ENCODE measurements at places on chromosomes 12 and 14.

GRCh38 chr14:92514844-92515514, 1.4 kb downstream of the RIN3 start:
- DNase-seq: no peak

DNA sequence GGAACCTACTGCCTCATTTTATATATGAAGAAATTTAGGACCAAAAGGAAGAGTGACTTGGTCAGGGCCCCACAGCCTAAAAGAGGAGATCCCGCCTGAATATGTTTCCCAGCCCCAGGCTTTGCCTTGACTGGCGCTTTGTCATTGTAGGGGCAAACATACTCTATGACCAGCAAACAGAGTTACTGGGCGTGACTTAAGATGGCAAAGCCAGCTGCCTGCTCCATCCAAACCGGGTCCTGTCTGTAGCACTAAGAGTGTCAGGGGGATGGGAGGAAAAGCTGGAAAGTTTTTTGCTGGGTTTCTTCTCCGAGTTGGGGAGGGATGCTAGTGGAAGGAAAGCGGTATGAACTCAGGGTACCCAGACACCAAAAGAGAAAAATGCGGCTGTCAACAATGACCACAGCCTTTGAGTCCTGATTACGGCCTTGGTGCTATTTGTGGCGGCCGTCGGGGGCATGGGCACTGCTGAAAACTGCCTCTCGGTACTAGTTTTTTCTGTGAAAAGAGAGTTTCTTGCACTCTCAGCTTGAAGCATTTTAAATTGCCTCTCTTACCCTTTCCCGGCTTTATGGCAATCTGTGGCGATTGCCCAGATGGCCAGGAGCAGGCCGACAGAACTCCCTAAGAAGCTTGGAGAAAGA, 82.7 kb downstream of the PRIMA1 start:
- no peak for DNase-seq

DNA sequence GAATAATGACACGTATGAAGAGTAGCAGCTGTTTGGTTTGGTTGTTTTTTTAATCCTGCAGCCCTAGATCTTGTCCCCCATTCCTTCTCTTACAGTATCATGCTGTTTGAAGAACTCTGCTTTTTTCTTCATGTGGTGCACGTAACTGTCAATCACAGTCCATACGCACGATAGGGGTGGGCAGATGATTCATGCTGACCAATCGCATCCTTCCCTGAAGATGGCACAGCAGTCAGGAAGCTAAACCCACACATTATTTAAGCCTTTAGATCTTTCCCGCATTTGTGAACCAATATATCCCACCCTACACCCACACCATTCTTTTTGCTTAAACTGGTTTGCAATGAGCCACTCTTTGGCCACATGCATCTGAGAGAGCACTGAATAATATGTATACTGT, 158.9 kb upstream of the PLEKHA5 start:
- DNase-seq: no peak

DNA sequence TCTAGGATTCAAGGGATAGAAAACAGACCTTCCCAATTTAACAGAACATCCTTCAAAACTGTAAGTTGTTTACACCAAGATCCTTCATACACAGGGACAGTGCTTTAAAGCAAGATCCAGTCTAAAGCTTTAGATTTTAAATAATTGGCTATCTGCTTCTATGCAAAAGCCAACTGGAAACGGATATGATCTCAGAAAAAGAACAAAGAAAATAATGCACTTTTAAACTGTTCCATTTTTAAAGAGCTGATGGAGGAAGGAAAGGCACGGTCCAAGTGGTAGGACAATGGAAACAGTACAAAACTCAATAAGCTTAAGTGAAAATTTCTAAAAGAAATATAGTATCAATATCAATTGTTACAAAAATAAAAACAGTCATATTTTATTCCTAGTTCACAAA, 27.7 kb downstream of the LRP6 start:
- no peak for DNase-seq

DNA sequence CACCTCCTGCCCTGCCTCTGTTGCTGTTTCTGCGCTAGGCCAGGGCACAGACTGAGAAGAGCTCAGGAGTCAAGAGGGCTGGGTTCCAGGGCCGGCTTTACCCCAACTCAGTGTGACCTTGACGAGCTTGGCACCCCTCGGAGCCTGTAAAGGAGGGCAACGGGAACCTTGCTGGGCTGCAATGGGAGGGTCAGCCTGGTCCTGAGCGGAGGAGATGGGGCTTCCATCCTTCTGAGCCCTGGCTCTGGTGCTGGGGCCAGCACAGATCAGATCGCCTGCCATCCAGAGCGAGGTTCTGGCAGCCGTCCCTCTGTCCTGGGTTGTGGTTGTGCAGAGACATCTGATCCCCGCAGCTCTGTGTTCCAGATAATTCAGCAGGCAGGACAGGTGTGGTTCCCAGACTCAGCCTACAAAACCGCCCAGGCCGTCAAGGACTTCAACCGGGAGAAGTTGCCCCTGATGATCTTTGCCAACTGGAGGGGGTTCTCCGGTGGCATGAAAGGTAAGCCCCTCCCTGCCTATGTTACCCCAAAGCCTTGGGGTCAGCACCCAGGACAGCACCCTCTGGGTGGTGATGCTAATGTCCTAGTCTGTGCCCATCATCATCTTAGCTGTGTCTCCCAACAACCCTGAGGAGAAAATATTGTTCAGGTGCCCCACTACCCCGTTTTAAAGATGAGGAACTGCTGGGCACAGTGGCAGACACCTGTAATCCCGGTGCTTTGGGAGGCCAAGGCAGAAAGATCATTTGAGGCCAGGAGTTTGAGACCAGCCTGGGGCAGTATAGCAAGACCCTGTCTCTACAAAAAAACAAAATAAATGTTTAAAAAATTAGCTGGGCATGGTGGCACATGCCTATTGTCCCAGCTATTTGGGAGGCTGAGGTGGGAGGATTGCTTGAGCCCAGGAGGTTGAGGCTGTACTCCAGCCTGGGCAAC, 50.2 kb downstream of the FOXN4 start:
- no peak for DNase-seq

DNA sequence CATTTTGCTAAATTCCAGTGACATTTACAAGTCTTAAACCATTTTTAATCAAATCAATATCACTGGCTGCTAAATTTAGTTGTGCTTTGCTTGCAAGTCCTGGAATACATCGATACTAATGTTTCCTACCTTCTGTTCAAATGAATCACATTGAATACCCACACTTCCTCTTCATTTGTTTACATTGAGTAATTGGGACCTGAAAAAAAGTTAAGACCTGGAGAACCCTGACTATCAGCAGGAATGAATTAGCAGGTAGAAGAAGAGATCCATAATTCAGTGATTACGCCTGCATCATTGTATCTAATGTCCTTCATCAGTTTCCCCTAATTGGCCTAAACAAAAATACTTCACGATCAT, 369.3 kb downstream of the ETNK1 start:
- DNase-seq: no peak

DNA sequence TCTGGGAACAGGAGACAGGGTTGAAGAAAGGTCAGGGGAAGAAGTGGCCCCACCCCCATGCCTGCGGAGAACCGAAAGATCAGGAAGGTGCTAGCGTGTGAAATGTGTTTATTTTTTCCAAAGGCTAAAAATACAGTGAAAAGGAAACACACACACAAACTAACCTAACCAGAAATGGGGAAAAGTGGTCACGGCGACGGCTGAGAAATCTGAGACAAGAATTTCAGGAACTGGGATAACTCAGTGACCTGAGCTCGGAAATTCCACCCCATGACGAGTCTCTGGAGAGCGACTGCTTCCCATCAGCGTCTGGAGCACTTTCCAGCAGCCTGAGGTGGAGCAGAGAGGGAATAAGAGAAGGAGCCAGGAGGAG, 16.6 kb upstream of the RND1 start:
- DNase-seq: no peak

GRCh38 chr14:105774001-105774400, 247.6 kb downstream of the TMEM121 start:
- DNase-seq: no peak

- no peak for DNase-seq
These were observed 34.9 kb downstream of the ACTN1 start for GRCh38 chr14:68944162-68944561.

DNA sequence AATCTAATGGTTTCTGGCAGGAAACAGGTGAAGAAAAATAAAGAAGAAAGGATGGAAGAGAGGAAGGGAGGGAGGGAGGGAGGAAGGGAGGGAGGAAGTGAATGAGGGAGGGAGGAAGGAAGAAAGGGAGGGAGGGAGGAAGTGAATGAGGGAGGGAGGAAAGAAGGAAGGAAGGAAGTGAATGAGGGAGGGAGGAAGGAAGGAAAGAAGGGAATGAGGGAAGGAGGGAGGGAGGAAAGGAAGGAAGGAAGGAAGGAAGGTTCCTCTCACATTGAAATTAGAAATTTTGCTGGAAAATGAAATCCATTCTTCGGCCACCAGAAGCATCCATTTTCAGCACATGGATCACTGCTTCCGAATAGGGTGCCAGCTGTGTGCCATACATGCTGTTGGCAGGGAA, 62.2 kb upstream of the PELI2 start:
- no peak for DNase-seq

- DNase-seq: no peak
These were observed 91.8 kb downstream of the SLC41A2 start for GRCh38 chr12:104866291-104866690.

DNA sequence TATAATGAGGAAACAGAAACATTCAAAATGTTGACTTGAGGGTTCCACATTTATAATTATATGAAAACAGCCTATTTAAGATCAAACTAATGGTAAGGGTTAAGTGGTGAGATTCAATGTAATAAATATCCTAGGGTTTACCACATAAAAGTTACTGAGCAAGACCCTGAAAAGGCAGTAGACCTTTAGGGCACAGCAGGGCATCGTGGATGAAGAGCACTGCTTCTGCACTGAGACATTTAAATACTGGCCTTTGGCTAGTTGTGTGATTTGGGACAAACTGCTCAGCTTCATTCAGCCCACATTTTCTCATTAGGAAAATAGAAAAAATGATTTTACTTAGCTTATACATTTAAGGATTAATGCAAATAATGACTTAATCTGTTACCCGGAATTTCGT, 42.0 kb downstream of the CNTN1 start:
- DNase-seq: no peak

GRCh38 chr12:130880411-130880885, 8.6 kb downstream of the RAN start:
- DNase-seq: no peak

DNA sequence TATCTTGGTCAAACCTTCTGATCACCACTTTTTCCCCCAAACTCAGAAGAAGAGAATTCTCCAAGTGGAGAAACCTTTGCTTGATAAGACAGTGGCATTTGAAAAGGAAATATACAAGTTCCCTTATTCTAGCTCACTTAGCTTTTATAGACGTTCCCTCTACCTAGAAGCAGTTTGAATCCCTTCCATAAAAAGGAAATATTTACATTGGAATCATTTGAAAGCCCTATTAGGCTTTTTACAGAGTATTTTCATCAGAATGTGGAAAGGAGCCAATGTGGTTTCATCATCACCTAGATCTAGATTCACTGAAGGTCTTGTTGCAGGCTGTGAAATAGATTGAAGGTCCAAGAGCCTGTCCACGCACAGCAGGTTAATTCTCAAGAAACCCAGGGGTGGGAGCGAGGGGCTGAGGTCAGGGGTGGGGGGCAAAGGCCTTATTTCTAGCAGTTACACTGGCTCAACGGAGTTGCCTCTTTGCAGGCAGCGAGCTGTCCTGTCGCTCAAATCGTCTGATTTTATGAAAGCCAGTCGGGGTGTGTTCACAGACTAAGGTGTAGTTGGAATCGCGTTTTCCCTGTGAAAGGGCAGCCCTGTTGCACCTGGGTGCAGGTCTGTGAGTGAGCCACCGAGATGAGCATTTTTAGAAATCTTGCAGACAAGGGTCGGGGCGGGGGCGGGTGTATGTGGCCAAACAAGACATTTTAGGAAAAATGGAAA, 45.6 kb downstream of the AACS start:
- no peak for DNase-seq

GRCh38 chr14:85881935-85882334, 352.0 kb downstream of the FLRT2 start:
- DNase-seq: no peak

DNA sequence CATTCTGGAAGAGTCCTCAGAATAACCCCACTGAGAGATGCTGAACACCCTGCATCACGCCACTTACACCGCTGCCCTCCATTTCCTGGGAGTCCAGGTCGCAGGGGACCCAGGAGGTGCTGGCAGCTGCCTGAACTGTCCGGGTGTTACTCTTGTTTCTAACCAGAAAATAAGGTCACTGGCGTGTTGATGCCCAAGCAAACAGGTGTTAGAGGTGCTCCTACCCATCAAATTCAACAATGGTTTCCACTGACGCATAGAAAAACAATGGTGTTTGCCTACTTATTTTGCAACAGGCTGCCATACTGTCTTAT, 23.8 kb downstream of the PITPNM2 start:
- DNase-seq: no peak

GRCh38 chr14:93778856-93779629, 9.2 kb downstream of the PRIMA1 start:
- no peak for DNase-seq

GRCh38 chr14:33737446-33737845, 213.4 kb downstream of the EGLN3 start:
- no peak for DNase-seq

DNA sequence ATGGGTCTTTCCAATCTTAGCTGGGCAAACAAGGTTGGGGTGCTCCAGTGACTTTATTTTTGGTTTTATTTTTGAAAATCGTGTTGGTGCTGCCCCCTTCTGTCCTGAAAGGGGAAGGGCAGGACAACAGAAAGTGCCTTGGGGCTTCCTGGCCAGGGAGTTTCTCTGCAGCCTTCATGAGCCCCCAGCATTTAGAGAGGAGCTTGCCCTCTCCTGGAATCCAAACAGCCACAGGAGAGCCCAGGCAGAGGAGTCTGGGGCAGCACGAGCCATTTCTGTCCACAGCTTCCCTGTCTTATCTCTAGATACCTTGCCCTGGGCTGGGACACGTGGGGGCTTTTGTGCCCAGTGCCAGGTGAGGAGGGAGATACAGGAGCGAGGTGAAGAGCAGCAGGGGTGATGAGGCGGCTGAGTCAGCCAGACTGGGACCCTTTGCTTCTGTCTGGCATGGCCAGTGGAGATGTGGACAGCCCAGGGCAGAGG, 4.4 kb upstream of the C1RL start:
- DNase-seq: no peak

DNA sequence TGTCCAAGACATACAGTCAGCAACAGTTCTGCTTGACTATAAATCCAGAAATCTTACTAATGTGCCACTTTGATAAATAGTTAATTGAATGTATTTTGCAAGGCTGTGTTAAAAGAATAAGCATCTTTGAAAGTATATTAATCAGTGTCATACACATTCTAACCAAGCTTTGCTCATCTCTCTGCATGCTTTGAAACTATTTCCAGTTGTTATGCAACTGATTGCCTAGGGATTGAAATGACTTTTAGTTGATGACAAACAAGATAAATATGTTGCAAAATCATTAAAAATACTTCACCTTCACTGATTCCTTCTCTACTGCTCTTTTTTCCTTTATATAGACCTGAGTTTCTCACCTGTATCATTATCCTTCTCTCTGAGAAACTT, 91.3 kb downstream of the AEBP2 start:
- no peak for DNase-seq

Measured in stimulated activated CD8-positive, alpha-beta memory T cell treated with anti-CD3 and anti-CD28 coated beads, Interleukin-7, amount 100 ng/mL, for 48 hours (primary cell).